Urothelium cell line (cell line): ENCODE measurements at places on chromosomes 5 and 9.

- DNase-seq = no peak
Observed at GRCh38 chr9:15231788-15232635, 75.0 kb downstream of the TTC39B start.

- DNase-seq = no peak
Observed at GRCh38 chr9:101478906-101479305, 43.3 kb upstream of the ALDOB start.

GRCh38 chr5:59005934-59006701 lies 423.2 kb downstream of the RAB3C start:
- DNase-seq = no peak

DNA sequence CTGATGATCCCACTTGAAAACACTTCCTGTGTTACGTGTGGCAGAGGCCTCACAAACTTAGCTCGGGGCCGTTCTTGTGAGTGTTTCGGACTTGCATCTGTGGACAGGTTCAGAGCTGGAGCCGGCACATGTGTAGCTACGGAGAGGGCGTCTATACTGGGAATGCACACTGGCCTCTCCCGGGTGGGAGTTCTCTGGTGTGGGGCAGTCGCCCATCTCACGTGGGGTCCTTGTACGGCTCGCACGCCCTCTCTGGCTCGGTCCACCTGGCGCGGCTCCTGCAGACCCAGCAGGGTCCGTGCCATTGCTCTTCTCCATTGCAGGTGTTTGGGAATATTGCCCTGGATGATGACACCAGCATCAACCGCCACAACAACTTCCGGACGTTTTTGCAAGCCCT lies 197.9 kb downstream of the CACNA1B start:
- DNase-seq = no peak

- peak; percentile 90 for DNase-seq
Observed at GRCh38 chr9:116549061-116549664, 137.9 kb upstream of the TRIM32 start.

DNA sequence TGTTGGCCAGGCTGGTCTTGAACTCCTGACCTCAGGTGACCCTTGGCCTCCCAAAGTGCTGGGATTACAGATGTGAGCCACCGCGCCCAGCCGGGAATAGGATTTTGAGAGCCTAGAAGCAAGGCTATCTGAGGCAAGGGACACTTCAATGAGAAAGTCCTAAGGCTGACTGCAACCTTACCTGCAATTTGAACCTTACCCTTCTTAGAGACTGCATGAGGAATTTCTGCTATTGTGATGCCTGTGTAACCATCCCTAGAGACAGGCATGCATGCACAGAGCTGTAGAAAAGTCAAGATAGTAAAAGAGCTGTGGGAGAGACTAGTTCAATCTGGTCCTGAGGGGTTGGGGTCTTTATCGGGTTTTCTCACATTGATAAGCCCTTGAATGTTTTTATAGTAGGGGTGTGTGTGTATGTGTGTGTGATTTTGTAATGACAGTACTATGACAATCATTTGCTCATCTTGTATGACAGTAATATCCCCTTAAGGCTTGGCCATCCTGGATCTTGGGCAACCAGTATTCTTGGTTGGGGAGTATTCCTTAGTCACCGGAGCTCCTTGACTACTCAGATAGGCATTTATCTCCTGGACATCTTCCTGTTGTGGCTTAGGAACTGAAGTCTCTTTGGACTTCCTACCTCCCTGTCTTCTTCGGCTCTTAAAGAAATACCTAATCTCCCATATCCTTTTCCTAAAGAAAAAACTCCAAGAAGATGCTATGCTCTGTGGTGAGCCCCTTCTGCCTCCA lies 11.2 kb downstream of the DNAJB5 start:
- DNase-seq = peak; percentile 7

GRCh38 chr9:122865300-122865699 lies 36.9 kb upstream of the PDCL start:
- no peak for DNase-seq

DNA sequence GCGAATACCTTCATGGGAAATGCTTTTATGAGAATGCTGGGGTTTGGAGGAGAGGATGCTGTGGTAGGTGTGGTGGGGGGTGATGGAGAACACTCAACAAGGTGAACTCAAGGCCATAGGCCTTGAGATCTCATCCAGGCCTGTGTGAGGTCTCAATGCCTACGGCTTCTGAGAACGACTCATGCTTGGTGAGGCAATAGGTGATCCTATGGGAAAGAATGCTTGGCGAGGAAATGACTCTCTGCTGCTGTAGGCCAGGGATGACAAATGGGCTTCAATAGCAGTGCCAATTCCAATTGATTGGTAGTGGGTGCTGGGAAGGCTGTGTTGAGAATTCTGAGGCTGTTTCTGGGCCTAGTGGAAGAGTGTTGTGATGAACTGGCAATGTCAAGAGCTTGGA lies 280.2 kb upstream of the CLINT1 start:
- DNase-seq = peak; percentile 13

- DNase-seq = no peak
Observed at GRCh38 chr5:179111267-179112207, 51.4 kb downstream of the ZNF354C start.

DNA sequence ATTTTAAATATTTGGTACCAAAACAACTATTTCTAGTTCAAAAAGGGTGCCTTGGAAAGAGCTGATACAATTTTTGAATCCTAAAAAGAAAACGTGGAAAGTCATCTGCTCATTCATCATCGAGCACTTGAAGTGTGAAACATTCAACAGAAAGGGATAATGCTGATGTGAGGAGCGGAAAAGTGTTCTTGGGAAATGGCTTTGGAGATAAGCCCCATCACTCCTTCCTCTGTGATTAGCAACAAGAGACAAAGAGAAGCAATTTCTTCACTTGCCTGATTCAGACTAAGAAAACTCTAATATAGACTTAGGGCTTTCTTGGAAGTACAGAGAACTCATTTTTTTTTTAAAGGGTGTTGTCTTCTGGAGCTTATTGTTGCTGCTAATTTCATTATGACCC lies 74.9 kb downstream of the C9orf152 start:
- no peak for DNase-seq

DNA sequence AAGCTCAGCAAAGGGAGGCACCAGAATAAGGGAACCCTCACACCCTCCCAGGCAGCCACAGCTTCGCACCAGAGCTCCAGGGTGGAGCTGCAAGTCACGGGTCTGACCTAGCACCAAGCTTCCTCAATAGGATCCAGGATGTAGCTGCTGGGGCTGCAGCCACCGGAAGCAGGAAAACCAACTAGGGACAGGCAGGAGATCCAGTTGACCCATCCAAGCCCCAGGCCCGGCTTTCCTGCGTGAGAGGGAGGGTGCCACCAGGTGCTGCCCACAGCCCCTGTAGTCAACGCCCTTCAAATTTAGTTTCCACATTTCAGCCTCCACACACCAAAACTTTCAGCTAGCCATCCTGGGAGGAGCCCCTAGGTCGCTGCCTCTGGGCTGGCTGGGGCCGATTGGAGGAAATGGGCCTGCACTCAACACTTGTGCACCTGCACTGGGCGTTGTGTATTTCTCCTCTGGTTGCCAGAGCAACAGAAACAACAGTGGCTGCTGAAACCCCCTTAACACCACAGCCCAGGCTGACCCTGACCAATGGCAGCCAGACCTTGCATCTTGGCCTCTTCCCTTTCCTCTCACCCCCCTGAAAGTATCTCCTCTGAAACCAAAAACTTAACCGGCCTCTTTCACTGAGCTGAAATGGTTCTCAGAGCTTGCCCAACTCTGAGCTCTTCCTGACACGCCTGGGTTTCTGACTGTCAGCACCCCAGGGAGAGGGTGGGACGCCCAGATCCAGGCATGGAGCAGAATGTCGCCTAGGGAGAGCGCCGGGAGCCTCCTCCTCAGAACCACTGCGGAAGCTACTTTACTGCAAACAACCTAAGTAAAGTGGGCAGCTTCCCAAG lies 226.5 kb upstream of the MAP3K1 start:
- DNase-seq = no peak

- DNase-seq = peak; percentile 72
Observed at GRCh38 chr5:176762489-176762888, 47.9 kb upstream of the UNC5A start.
